Central memory CD4-positive, alpha-beta T cell (primary cell): ENCODE measurements at places on chromosomes 6 and 20.

GRCh38 chr6:26234421-26235301 lies 130.3 kb upstream of the BTN3A2 start:
- peak; percentile 80 for DNase-seq

DNA sequence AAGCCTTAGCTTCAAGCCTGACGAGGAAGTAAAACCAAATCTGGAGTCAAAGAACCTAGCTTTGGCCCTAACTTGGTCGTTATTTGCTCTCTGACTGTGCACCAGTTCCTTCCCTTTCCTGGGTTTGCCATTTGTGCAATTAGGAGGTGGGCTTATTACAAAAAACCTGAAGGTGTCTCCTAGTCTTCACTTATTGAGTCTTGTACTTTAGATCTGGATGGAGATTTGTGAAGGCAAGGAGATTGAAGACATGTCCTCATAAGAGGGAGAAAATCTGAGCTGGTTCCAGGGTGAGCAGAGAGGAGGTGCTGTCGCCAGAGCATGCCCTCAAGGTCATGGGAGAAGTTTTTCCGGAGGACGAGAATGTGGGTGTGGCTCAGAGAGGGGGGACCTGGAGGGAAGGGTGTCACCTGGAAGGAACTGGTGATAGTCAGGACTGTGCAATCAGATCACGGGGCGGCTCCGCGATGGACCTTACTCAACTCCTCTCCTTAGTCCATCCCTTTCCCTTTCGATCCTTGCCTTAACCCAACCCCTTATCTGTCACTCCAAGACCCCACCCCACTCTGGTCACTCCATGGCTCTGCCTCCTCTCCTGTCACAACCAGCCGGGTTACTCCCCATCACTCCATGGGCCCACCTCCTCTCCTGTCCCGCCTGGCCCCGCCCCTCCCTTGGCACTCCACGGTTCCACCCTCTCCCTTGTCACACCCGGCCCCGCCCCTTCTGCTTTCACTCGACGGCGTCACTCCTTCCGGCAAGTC lies 588 bp upstream of the ACSS2 start:
- DNase-seq: no peak

- no peak for DNase-seq
Measured at GRCh38 chr20:39849171-39849570, 839.9 kb downstream of the MAFB start.

- DNase-seq: no peak
Measured at GRCh38 chr6:154350293-154350692, 6.3 kb downstream of the IPCEF1 start.

GRCh38 chr20:15236812-15237211 lies 899.4 kb upstream of the FLRT3 start:
- no peak for DNase-seq

DNA sequence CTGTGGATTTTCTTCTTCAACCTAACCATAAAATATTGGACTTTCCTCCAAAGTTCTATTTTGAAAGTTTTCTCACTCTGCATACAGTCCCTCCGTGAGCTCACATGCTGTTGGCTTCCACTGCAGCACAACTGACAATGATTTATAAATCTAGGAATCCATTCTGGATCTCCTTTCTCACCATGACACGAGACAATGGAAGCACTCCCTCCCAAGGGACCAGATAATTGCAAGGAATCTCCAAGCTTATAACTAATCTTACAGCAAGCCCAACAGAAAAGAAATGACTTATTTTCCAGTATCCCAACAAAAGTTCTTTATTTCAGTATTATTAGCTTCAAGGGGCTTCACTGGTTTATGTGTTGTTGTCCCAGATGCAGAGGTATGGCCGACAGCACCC lies 729.0 kb downstream of the RFPL4B start:
- DNase-seq: no peak

GRCh38 chr6:150636808-150637207 lies 37.1 kb downstream of the PLEKHG1 start:
- no peak for DNase-seq

DNA sequence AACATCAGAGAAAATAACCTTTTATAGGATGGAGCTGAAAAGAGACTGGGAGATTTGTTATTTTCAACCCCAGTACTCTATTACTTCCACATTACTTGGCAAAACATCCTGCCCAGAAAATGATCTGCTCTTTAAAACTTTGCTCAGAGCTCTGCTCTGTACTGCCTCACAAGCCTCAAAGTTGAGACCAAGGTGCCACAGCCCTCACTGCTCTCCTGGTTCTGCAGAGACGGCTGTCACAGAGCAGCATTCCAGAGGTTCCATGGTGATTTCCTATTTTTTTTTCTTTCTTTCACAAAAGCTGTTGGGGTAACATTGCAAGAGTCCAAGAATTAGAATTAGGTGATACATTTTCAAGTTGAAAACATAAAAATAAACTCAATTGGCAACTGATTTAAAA lies 155.2 kb downstream of the UBE3D start:
- no peak for DNase-seq

DNA sequence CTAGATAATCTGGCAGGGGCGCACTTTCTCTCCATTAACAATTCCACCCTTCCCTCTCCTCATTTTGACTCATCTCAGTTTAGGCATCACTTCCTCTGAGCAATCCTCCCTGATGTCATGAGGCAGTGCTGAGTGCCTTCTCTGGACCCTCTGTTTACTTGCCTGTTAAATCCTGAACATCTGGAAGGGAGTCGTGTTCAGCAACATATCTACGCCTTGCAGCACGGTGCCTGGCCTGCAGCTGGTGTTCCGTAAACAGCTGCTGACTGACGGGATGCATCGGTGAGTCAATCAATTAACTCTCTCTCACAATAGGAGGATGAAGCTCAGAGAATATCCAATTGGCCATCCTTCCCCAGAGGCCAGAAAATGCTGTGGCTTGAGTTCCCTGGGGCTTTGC lies 613.5 kb downstream of the PTPRT start:
- no peak for DNase-seq

DNA sequence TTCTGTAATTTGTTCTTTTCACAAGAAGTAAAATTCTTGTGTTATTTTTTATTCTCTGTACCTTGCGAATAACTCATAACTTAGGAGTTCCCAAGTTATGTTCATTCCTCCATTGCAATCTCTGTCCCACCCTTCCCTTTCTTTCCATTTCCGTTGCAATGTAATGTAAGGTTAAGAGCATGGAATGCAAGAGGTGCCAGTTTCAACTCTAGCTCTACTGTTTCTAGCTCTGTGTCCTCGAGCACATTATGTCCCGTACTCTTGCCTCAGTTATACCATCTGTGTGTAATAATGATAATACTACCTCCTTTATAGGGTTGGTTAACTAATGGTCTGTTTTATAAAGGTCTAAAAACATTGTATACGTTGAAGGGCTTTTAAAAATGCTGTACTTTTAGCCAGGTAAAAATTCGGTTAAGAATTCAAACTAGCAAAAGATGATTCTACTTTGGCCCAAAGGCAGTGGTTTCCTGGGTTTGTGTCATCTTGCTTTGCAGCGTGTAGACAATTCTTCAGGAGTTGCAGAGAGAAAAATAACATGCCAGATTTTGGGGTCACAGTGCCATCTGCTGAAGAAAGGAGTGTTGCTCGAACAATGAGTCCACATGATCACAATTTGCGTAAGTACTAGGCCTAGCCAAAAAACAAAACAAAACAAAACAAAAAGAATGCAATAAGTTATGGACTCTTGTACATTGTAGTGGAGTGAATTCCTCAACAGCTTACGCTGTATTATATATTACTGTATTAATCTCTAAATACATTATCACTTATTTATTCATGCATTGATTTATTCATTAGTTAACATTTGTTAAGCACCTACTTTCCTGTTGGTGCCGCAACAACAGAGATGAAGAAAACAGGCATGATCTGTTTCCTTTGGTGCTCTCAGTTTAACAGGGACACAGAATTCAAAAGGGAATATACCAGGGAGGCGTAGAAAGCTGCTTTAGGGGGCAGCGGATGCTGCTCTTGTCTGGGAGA lies 10.0 kb upstream of the PFDN4 start:
- DNase-seq: no peak

DNA sequence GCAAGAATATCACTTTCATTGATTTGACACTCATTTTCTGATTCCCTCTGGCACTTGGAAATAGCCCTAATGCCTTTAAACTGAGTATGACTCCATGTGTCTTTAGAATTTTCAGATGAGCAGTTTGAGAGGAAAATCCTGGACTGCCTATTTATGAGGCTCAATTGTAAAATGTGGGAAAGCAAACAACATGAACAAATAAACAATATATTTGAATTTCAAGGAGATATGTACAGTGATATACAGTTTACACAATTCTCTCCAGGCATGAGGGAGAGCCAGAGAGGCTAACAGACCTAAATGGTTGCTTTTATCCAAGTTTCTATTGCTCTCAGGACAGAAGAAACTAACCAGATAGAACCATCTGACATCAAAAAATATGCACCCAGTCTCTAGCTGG lies 748.2 kb upstream of the NRSN1 start:
- DNase-seq: no peak
